ENCODE measurements at places on chromosomes 3 and 15.

DNA sequence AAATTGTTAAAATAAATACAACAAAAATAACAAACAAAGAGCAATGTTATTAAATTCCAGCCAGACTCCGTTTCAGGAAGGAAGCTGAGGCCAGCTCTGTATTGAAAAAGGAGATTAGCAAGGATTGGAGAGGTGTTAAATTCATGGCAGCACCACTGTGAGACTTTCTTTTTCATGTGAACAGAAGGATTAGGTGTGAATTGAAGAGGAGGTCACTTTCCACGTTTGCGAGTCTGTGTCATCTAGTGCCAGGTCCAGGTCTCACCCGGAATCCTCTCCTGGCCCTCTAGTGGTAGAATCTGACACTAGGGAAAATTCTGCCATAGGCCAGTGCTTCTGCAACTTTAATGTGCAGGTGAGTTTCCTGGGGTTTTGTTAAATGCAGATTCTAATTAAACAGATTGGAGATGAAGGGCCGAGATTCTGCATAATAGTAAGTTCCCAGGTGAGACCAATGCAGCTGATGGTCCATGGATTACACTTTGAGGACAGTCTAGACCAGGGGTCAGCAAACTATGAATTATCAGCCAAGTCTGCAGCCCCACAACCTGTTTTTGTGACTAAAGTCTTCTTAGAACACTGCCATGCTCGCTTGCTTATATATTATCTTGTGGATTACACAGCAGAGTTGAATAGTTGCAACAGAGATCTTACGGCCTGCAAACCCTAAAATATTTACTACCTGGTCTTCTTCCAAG lies 9.2 kb upstream of the SLC6A1 start:
- no peak for DNase-seq

- DNase-seq: no peak
Observed at GRCh38 chr3:107377151-107377550, at the start of gene CCDC54. TSS of gene CCDC54 (plus strand) at chr3:107377439. CDS start at chr3:107377588, 149 bp downstream.

DNA sequence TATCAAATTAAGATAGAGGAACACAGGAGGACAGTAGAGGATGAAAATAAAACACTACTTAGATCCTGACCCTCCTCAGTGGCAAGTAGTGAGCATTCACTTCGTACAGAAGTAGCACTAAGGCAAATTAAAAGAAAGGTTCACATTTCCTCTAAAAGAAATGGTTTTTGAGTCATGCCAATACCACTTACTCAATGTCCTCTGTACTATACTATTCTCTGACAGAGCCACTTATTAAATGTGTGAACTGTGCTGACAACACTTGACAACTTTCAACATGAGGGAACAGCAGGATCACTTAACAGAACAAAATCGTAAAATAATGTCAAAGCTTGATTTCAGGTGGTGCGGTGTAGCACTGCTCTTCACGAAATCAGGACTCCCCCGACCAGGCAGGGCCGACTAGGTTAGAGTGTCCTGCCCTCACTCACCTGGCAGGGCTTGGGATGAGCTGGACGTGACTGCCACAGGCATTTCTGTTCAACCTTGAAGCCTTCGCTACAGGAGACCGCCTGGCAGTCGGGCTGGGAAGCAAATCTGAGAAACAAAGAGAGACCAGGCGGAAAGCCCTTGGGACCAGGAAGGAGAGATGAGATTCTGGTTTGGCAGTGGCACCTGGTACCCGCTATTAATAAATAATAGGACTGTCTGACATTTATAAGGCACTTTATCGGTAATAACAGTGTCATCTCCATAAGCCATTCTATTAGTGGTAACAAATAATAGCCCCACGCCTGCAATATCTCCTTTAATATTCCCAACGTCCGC lies 611 bp upstream of the SLC27A2 start:
- DNase-seq: no peak

DNA sequence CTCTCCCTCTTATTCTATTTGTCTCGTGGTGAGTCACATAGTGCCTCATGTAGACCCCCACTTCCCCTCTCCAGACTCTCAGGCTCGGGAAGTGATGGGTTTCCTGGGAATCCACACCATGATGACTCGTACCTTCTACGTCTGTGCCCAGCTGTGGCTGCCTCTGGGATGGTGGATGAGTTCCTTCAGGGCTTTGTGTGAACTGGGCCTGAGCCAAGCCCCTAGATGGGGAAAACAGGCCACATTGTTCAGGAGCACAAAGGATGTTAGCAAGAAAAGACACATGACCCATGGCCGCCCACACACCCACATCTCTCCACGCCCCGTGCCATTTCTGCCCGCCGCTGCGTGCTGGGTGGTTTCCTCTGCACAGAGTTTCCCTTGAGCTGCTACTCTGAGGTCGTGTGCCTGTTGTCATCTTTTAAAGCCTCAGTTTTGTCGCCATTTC lies 10.5 kb downstream of the ISG20 start:
- peak; percentile 72 for DNase-seq

DNA sequence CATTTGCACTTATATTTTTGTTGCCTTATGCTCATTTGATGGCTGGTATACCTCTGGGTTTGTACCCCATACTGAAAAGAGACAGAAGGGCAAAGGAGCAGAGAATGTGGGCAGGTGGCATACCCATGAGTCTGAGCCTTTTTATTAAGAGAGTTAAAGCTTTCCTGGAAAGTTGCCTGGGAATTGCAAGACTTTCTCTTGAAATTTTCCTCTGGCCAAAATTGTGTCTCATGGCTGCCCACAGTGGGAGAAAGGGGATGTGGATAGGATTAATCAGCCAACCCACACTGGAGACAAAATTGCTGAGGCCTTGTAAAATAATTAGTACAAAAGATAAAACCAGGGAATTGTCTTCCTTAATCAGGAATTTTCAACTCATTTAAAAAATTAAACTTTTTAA lies 8.2 kb upstream of the NMD3 start:
- no peak for DNase-seq

DNA sequence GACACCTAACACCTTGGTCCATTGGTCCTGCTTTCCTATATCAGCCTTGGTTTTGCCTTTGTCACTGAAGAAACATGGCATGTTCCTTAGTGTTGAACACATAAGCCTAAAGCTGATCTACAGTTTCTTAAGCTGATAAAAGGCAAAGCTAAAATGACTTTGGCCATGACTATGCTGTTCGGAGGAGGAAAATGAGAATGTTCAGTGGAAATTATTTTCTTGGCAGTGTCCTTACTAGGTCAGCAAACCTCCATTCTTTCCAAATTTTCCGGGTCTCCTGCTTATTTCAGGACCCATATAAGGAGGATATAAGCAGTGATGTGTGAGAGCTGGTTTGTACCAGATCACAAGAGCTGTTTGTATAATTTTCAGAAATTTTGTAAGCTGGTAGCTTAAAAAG lies 832.9 kb upstream of the CFAP20DC start:
- no peak for DNase-seq

GRCh38 chr3:67048067-67048714 lies 50.1 kb downstream of the KBTBD8 start:
- DNase-seq: no peak

GRCh38 chr15:99282121-99282520 lies 30.8 kb downstream of the LRRC28 start:
- DNase-seq: no peak

GRCh38 chr3:135157045-135157740 lies 362.1 kb downstream of the EPHB1 start:
- DNase-seq: no peak

- DNase-seq: no peak
Observed at GRCh38 chr3:129598000-129598381, 8.5 kb downstream of the PLXND1 start.

- DNase-seq: no peak
Observed at GRCh38 chr3:105502333-105502732, 135.6 kb downstream of the ALCAM start.

DNA sequence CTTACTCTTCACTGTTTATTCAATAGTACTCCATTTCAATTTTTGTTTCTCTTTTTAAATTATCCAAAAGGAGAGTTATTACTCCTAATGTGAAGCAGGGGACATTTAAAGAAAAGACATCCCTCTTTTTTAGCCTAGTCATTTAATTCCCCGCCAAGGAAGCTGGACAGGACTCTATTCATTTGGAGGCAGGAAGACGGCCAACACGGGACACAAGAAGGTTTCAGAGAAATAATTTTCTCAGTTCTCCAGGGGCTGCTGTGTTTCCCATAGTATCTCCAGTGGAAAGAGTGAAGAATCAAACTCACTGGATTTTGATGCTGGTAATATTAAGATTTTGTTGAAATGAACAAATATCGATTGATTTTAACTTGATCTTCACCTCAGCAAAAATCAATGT lies 833.7 kb downstream of the ROBO2 start:
- no peak for DNase-seq

DNA sequence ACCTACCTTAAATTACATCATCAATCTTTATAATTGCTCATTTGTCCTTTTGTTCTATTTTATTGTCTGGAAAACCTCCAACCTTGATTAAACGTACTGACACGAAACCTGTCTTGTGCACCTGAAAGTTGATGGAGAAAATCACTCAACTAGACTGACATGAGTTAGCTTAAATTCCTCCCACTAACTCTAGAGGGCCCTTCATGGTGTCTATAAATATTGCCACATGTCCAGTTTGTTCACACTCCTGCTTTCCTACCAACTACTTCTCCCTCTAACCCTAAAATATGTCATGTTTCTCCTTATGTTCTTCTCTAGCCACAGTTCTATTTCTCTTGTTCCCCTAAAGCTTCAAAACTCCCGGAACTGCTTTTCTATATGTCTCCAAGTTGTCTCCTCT lies 59.8 kb upstream of the SGO1 start:
- no peak for DNase-seq

DNA sequence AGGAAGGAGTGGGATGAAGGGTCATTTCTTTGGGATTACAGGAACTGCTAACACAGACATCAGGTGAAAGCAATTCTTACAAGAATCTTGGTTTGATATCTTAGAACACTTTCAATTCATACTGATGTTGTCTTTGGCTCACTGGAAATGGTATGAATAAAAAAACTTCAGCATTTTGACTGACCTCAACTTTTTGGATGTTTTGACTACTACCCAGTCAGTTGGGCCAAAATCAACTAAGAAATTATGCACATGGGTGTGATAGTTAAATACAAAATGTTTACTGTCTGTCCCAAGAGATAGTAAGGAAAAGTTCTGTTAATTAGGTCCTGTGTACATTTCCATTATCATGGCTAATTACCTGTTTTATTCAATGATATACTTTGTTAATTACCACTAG lies 165.5 kb upstream of the LRIG1 start:
- DNase-seq: no peak

DNA sequence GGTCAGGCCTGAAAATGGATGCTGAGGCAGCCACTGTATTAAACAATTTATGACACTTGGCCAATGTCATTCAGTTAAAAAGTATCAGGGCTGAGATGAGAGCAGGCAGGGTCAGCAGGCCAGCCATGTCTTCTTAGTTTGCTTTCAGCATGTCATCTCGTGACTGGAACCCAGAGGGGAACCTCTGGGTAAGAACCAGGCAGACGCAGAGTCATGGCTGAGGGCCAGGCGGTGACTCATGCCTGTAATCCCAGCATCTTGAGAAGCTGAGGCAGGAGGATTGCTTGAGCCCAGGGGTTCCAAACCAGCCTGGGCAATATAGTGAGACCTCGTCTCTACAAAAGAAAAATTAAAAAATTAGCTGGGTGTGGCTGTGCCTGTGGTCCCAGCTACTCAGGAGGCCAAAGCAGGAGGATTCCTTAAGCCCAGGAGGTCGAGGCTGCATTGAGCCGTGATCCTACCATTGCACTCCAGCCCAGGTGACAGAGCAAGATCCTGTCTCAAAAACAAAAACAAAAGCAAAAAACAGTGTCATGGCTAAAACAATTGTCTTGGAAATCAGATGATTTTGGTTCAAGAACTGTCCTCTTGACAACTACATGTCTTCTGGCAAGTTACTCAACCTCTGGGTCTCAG lies 11.7 kb downstream of the BCL2L10 start:
- no peak for DNase-seq

- DNase-seq: no peak
Observed at GRCh38 chr3:23455084-23455483, 252.0 kb downstream of the UBE2E2 start.

GRCh38 chr15:27855137-27855536 lies 244.0 kb downstream of the OCA2 start:
- DNase-seq: no peak

GRCh38 chr3:169348929-169349621 lies 314.4 kb downstream of the MECOM start:
- no peak for DNase-seq

DNA sequence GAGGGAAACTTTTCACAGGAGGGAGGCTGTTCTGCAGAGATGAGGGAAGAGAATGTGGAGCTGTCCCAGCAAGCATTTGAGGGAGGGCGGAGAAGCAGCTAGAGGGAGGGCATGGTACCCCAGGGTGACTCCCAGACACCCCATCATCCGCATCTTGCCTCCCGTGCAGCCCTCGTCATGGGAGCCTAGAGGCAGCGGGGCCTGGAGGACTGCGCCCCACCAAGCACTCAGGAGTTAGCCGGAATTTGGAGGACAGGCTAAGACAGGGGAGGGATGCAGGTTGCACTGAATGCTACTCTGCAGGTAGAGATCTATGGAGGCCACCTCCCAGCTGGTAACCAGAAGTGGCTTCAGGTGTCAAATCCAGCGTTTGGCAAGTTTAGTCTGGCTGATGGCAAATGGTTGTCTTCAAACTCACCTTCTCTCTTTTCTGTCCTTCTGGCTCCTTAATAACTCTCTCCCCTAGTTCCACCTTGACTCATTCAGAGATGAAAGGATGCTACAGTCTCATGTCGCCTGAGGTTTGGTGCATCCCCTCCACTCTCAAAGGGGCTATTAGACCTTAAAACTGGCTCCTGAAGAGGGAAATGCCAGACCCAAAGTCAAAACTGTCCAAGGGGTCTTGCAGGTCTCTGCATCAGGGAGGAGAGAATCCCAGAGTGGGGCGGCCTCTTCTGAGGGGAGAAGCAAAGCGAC lies 155.9 kb upstream of the TLE3 start:
- DNase-seq: no peak

- no peak for DNase-seq
Observed at GRCh38 chr3:5186858-5187155, 700 bp upstream of the EDEM1 start.

- DNase-seq: no peak
Observed at GRCh38 chr15:56871867-56872266, 46.6 kb upstream of the TCF12 start.

GRCh38 chr3:27728195-27729087 lies 6.3 kb upstream of the EOMES start:
- DNase-seq: peak; percentile 27

DNA sequence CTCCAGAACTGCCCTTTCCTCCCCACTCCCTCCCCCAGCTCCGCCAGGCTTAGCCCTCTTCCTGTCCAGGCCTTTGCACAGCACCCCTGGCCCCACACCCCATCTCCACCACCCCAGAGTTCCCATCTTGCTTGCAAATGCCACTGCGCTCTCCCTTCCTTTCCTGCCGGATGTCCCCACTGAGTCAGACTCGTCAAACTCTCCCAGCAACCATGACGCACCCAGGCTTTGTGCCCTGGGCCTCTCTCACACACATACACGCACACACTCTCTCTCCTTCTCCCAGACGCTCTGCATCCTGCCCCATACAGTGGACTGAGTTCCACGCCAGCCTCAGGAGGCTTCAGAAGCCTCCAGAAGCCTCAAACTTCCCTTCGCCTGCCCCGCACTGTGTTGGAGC lies 2.8 kb upstream of the CCDC9B start:
- DNase-seq: no peak
